Cardiac fibroblast (primary cell): ENCODE measurements at places on chromosomes 2 and 18.

GRCh38 chr2:241860184-241861078, 1.7 kb upstream of the PDCD1 start:
- DNase-seq, result no peak

- no peak for DNase-seq
These were observed 78.7 kb downstream of the MYCN start for GRCh38 chr2:16019060-16019480.

- no peak for DNase-seq
These were observed 6.2 kb upstream of the MATN3 start for GRCh38 chr2:20018601-20019152.

- no peak for DNase-seq
These were observed 51.8 kb downstream of the NTSR2 start for GRCh38 chr2:11617984-11618707.
